Endothelial cell of coronary artery (primary cell): ENCODE measurements at places on chromosomes 5 and 9. TPM values are rescaled to one million over a fixed set of nuclear protein-coding genes. Genes with fewer than 3 reads are reported as not detected.

Gene TRIM7
- total RNA-seq = 10.6 and 12.8 TPM in 2 replicates

Gene MYMK
- not detected in 2 replicates for total RNA-seq

Gene FYB1
- not detected in 2 replicates for total RNA-seq

Gene FOXD4
- total RNA-seq = 0.09 and 0.19 TPM in 2 replicates

Gene MARCHF6
- total RNA-seq = 42.6 and 86.7 TPM in 2 replicates

Gene CCDC192
- total RNA-seq = not detected in 2 replicates

Gene ELOVL7
- total RNA-seq = under 0.01 TPM in 2 replicates

Gene DIPK1B
- total RNA-seq = 100 and 125 TPM in 2 replicates

Gene GRXCR2
- total RNA-seq = not detected in 2 replicates

Gene PLAC8L1
- total RNA-seq = 0.18 and 0.38 TPM in 2 replicates

Gene PCDHB13
- 0.99 and 1.6 TPM in 2 replicates for total RNA-seq

Gene MEIKIN
- not detected in 2 replicates for total RNA-seq

Gene IL4
- total RNA-seq = not detected in 2 replicates

Gene SUSD1
- total RNA-seq = 22.9 and 32.1 TPM in 2 replicates
